SJSA1 (cell line): ENCODE measurements at places on chromosomes 2 and 18. TPM values are rescaled to one million over a fixed set of nuclear protein-coding genes. Genes with fewer than 3 reads are reported as not detected.

ACVR1C gene
- not detected in 2 replicates for total RNA-seq

SLC11A1 gene
- total RNA-seq, result 0.05 TPM in 1 of 2 replicates, not detected in the other

RAMP1 gene
- 0.22 and 1.7 TPM in 2 replicates for total RNA-seq

DNA sequence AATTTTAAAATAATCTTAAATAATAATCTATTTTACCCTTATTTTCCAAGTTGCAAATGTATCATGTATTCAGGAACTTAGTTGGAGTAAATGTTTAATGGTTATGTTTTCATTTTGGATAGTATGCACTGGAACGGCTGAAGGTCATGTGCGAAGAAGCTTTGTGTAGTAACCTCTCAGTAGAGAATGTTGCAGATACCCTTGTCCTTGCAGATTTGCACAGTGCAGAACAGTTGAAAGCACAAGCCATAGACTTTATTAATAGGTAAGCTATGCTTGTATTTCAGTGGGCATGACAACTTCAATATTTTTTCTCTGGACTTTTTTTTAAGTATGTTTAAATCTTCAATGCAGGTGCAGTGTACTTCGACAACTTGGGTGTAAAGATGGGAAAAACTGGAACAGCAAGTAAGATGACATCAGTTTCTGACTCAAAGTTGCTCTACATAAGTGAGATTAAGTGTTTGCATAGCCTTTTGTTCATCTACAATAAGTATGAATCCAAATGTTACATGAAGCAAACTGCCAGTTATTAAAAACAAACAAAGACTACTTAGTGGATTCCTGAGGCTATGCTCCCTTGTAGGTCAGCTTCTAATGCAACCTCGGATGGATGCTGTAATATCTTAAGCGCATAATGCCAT lies 63.1 kb downstream of the SPOPL start:
- DNase-seq, result no peak

DNA sequence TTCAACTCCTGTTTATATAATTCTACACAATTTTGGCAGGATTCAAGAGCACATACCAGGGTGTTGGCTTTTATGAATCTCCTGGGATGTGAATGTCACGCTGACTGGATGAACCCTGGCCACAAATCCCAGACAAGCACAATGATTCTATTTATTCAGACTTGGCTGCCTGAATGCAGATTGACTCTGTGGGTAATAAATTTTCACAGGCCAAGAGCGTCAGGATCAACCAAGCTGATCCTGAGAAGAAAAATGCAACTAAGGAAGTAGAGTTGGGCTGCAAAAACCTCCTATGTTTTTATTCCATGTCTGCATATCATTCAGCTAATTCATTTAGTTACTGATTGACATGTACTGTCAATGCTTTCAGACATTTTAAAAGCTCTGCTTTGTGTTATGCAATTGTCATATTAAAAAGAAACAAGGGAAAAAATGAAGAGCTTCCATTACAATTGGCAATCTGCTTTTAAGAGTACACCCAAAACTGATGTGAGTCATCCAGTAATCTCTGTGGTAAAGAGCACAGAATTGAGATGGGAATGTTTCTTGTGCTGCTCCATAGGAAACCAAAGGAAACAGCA lies 173.0 kb upstream of the REV1 start:
- peak; percentile 15 for DNase-seq

GRCh38 chr2:119252186-119253113 lies 28.8 kb downstream of the STEAP3 start:
- peak; percentile 70 for DNase-seq

- no peak for DNase-seq
Observed at GRCh38 chr18:55539240-55539639, 48.8 kb downstream of the TCF4 start.

GRCh38 chr2:231680285-231680991 lies 27.9 kb upstream of the PTMA start:
- DNase-seq, result no peak

DNA sequence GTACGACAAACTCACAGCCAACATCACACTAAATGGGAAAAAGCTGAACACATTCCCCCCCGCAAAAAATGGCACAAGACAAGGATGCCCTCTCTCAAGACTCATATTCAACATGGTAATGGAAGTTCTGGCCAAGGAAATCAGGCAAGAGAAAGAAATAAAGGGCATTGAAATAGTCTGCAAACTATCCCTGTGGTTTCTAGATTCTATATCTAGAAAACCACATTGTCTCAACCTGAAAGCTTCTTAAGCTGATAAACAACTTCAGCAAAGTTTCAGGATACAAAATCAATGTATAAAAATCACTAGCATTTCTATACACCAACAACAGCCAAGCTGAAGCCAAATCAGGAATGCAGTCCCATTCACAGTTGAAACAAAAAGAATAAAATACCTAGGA lies 294.6 kb upstream of the CYP26B1 start:
- no peak for DNase-seq

- no peak for DNase-seq
Observed at GRCh38 chr2:57965961-57966360, 80.6 kb upstream of the VRK2 start.

DNA sequence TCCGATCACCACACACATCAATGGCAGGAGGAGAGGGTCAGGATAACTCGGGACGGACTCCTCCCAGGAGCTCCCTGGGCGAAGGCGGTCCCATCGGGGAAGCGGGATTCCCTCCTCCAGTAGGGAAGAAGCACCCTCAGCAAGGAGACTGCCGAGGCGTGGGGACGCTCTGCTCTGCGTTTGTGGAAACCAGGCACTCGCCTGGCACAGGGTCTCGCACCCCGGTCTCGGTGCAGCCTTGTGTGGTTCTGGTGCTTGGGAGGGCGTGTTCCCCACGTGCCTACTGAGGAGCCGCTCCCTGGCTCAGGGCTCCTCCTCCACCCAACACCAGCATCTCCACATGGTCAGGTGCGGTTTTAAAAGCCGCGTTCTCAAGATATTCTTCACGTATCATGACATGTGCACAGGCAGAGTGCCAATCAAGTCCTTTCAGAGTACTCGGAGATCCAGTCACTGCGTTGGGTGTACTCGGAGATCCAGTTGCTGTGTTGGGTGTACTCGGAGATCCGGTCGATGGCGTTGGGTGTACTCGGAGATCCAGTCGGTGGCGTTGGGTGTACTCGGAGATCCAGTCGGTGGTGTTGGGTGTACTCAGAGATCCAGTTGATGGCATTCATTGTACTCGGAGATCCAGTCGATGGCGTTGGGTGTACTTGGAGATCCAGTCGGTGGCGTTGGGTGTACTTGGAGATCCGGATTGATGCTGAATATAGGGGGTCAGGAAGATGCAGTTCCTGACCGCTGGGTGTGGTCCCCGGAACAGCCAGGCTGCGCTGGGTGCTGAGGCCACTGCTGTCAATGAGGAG lies 117.5 kb downstream of the RTP5 start:
- no peak for DNase-seq

DNA sequence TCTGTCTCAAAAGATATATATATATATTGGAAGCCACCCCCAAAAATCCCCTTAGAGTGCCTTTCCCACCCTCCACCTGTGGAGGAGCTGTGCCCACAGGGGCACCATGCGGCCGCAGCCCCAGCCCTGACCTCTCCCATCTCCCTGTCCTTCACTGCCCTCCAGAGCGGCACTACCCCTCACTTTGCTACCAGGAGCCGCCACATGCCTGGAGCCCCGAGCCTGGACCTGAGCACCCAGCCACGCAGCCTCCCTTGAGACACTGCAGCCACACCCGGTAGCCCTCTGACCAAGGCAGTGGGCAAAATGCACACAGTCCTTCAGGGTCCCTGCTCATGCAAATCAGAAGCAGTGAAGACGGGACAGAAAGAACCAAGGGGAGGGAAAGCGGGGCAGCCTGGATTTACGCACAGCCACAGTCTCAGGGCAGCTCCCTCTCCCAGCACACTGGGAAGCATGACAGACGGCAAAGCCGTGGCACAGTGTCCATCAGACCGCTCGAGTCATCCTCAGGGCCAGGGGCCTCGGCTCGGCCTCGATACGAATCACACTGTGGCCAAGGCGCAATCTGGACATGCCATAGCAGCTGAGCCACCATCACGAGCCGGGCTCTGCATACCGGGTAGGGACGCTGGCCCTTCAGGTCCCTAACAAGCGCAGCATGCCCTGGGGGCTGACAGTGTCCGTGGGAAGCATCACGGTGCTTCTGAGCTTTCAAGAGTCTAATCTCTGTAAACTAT lies 10.1 kb downstream of the HDAC4 start:
- DNase-seq, result no peak

DNA sequence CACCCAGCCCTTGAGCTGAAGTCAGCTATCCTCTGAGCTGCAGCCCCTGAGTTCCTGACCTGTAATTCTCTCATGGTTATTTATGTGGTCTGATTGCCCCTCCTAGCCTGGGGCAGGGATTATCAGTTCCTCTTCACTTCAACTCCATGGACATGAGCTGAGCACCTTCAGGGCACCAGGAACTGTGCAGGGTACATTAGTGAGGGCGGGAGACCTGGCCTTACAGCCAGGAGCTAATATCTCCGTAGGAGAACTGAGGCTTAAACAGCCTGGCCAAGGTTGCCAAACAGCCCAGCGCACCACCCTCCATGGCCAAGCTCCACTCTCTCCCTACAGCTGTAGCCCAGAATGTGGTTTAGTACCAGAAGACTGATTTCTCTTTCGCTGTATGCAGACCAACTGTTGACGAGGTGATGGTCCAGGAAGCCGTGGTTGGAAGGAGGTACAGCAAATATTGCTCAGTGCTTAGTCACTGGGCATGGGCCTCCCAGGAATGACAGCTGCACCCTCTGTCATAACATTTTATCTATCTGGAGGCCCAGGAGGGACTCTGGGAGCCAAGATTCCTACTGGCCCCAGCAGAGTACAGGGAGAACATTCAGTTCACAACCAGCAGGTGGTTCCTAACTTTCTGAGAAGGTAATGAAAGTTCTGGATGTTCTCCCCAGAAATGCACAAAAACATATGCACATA lies 228.7 kb upstream of the SIX2 start:
- DNase-seq, result peak; percentile 77

DNA sequence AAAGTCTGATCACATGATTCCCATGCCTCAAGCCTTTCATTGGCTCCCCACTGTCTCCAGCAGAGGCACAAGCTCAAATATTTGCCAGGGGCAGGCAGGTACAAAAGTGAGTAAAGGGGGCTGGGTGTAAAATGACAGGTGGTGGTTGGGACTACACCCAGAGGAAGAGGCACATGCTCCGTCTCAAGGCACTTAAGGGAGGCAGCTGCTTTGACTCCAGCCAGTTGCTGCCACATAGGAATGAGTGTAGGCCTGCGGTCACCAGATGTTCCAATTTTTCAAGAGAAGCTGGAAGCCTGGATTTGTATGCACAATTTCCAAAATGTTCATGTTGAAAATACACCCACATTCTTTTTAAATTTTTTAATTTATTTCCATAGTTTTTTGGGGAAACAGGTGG lies 164.4 kb downstream of the UPP2 start:
- no peak for DNase-seq

DNA sequence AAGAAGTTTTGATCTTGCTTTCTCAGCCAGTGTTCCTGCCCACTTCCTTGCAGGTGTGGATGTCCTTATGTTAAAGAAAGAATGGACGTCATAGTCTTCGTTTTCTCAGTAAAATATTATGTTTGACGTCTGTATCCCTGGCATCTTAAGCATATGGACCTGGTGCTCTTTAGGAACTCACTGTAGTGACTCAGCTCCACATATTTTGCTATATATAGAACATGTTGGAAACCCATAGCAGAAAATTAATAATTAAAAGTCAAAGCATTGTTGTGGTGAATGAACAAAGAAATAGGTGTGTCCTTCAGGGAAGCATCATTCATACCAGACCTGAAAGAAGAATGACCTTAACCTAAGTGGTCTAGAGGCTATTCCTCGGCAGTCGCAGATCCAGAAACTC lies 196.1 kb downstream of the MCFD2 start:
- DNase-seq, result no peak

DNA sequence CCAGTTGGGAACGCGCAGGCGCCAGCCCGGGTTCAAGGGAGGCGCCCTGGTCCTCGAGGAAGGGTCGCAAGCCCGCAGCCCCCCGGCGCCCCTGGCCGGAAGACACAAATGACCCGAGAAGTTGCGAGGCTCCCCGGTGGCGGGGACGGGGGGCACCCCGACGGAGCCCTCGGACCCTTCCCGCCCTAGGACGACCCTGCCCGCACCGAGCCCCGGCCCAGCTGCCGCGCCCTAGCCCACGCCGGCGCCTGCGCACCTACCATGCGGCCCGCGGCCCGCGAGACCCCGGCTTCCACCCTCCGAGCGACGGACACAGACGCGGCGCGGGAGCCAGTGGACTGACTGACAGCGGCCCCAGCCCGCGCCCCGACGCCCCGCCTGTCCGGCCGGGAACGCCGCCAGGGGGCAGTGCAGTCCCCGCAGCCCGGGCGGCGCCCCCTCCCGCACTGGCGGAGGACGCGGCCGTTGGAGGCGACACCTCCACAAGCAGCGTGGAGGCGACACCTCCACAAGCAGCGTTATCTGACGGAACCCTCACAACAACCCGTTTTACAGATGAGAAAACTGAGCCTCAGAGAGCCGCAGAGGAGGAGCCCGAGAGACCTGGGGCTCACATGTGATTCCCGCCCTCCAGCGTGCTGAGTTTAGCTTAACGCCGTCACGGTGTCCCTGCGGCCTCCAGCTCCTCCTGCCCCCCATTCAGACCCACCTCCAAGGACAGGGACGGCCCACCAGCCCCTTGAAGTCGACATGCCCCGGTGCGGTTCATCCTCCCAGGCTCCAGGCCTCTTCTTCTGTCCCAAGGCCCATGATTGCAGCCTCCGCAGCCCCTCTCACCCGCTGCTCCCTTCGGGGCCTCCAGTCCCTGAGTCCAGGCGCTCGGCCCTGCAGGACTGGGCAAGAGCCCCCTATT lies at the start of gene NMUR1:
TSS of gene NMUR1 (minus strand) at position 347 of the 913 bp plus-strand sequence. CDS start at position 263, 84 bp downstream.
- peak; percentile 64 for DNase-seq

- DNase-seq, result no peak
Observed at GRCh38 chr2:53913721-53914120, 54.0 kb upstream of the GPR75 start.

DNA sequence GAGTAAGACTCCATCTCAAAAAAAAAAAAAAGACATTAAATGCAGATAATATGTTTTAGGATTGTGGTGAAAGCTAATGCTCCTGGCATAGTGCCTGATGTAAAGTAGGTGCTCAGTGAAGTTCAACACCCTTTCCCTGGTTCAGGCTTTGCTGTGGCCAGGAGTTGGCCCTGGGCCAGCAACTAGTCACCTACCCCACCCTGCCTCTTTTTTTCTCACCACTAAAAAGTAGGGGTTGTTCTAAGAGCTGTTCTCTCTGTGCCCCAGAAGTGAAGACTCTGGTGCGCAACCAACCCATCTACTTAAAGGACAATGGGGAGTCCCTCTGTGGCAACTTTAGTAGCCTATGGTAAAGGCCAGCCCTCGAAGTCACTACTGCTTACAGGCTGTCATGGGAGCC lies 75.9 kb downstream of the DNMT3A start:
- DNase-seq, result no peak

DNA sequence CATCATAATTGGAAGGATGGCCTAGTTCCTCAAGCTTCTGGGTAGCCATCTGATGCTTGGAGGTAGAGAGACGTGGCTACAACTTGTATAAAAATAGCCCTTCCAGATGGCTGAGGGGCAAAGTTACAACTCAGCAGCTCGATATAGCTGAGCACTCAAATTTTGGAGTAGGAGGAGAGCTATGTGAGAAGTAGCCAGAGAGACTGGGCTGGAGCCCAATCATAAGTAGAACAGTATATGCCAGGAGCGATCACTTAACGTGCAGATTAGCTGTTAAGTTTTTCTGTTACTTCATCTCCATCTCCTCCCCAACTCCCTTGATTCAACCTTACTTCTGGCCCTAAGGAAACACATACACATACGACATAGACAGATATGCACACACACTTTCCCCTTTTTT lies 28.8 kb downstream of the CNRIP1 start:
- DNase-seq, result no peak
